ENCODE measurements at places on chromosomes 4 and X.

GRCh38 chr4:81508411-81509185 is 36.9 kb upstream of the RASGEF1B start:
- DNase-seq, result no peak

DNA sequence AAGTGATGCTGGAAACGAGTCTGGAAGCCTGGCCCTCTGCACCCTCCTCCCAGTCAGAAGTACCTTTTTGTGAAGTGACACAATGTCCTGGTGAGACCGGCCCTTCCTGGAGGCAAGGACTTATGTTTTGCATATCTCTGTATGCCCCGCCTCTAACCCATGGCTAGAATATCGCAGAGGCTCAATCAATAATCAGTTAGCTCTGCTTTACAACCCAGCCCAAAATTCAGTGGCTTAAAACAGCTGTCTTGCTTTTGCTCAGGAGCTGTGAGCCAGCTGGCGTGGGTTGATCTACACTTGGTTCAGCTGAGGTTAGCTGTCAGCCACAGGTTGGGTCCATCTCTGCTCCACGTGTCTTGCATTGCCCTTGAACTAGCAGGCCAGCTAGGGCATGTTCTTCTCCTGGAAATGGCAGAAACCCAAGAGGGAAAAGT is 98.8 kb upstream of the METTL14 start:
- no peak for DNase-seq

- DNase-seq, result no peak
These were observed 48.0 kb upstream of the IGFBP7 start for GRCh38 chr4:57158221-57158620.

GRCh38 chrX:11765449-11765848 is 7.4 kb downstream of the MSL3 start:
- no peak for DNase-seq

DNA sequence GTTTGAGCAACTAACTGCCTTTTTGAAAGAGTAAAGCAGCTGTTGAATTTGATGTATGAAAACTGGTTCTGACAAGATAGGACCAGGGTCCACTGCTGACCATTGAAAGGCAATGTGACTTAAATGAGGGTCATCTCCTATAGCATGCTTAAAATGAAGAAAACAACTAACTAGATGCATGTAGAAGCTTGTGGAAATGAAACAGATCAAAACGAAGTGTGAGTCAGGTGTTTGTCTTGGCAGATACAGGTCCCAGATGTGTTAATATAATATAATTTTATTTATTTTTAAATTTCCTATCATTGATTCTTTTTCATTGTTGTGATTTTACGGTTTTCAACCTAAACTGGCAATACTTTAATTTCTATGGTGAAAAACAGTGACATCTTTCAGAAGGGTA is 83.6 kb downstream of the ATOH1 start:
- no peak for DNase-seq

- no peak for DNase-seq
These were observed 86.1 kb downstream of the HNRNPD start for GRCh38 chr4:82287720-82288119.

DNA sequence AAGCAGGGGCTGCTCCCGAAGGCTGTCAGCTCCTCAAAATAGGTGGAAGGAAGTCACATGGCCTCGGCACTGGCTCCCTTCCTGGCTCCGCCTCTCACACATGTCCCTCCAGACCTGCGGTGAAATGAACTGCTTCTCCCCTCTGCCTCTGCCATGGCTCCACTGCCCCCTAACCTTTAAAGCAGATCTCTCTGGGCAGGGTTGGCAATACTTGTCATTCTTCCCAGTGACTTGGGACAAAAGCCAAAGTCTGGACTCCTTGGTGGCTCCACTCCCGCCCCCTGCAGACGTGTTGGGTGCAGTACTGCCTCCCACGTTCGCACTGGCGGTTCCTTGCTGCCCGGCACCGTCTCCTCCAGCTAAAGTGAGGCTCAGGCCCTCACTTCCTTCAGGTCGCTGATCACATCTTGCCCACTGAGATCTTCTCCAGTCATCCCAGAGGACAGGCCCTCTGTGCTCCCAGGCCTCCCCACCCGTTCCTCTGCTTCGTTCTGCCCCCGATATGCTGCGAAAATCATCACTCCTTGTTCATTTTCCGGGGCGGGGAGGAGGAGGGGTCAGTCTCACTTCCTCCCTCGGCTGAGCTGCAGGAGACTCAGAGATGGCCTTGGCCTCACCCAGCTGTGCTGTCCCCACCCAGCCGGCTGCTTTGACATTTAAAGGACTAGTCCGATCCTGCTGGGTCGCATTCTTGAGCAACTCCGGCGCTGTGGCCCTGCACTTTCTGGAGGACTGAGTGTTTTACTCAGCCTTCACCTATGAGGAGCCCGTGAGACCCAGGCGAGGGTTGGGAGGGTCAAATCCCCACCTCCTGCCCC is 97.4 kb downstream of the PHKA2 start:
- no peak for DNase-seq

GRCh38 chr4:6889101-6889735 is 20.4 kb upstream of the TBC1D14 start:
- no peak for DNase-seq

DNA sequence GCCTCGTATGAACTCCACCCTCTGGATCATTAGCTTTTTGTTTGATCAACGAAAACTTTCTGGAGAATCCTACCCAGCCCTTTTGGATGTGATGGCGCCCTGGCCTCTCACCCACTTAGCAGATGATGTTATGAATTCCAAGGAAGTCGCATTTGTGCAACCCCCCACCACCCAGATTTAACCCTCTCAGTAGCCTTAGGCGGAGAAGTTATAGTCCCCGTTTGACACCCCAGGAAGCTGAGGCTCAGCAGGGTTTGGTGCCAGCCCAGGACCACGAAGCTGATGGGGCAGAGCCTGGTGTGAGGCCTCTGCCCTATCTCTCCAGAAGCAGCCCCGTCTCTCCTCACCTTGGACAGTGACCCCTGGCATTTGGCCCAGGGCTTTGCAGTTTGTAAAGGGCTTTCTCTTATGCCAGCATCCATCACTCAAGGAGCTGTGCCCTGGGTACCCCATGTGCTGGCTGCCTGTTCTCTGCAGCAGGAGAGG is 1.0 kb downstream of the WFS1 start:
- no peak for DNase-seq

DNA sequence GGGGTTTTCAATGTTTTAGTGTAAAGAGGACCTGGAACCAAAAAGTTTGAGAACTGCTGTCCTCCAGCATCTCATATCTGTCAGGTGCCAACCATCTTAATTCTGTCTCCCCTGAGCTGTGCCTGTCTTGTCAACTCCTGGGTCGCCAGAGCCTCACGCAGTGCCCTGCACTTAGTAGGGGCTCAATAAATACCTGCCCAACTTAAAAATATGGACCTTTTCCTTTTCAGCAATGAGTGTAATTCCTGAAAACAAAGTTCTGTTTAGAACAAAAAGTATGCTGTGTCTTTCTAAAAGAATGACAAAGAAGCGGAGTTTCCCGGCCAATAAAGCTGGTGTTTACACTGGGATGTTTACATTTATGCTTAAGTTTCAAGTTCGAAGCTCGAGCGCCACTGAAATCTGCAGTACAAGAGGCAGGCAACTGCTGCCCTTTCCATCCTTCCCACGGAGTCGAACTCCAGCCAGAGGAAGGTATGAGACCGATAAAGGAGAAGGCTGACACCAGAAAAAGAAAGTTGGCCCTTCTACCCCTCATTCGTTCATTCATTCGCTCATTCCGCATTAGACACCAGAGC is 1.1 kb upstream of the HTATSF1 start:
- DNase-seq, result no peak

GRCh38 chr4:48706736-48707135 is 73.3 kb downstream of the FRYL start:
- DNase-seq, result no peak

DNA sequence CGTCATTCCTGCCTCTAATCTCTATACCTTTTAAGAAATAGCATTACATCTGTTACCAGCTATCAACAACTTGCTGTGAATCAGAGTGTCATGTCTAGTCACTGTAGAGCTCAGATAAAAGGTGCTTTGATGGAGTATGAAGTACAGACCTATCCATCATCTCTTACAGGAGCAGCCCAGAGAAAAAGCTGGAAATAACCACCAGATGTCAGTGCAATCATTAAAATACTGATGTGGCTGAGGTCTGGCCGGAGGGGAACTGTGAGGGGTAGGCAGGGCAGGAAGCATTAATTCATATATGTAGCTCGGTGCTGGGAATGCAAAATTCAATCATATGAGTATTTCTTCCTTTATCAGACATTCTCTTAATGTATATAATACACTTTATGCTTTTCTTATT is 100.6 kb downstream of the AKAP4 start:
- DNase-seq, result no peak

GRCh38 chrX:70030301-70030767 is 19.4 kb downstream of the AWAT2 start:
- DNase-seq, result no peak

Data from stimulated activated CD8-positive, alpha-beta memory T cell treated with anti-CD3 and anti-CD28 coated beads, Interleukin-4, amount 100 ng/mL, for 4 hours (primary cell).